ENCODE measurements at places on chromosomes 2 and 18. TPM values are rescaled to one million over a fixed set of nuclear protein-coding genes. Genes with fewer than 3 reads are reported as not detected.

GRCh38 chr18:70659036-70659925 is 370.4 kb downstream of the SOCS6 start:
- no peaks in the 10 kb centered on the region for H3K4me1 ChIP-seq
- peak; percentile 31 for DNase-seq
- no peak overlapping the region for H3K4me3 ChIP-seq
- no peak overlapping the region for H3K27ac ChIP-seq
- no peaks in the 10 kb centered on the region for H3K27me3 ChIP-seq

Gene CCDC68
- 1.8 TPM for total RNA-seq

Gene ATP9B
- total RNA-seq = 19.7 TPM

DNA sequence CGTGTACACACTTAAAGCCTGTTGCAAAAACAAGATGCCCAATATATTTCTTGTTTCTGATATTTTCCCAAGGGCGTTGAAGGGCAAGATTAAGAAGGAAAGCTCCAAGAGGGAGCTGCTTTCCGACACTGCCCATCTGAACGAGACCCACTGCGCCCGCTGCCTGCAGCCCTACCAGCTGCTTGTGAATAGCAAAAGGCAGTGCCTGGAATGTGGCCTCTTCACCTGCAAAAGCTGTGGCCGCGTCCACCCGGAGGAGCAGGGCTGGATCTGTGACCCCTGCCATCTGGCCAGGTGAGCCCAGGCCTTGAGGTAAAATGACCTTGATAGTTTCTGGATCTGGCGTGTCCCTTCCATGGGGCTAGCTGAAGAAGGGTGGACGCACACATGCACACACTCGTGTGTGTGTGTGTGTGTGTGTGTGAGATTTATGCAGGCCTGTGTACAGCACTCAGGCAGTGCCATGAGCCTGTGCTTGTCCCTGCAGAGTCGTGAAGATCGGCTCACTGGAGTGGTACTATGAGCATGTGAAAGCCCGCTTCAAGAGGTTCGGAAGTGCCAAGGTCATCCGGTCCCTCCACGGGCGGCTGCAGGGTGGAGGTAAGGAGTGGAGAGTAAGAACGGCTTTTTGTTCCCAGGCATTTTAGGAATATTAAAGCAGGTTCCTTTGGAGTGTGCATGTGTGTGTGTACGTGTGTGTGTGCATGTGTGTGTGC is 23.6 kb downstream of the MLPH start:
- peaks cover 23% of the 10 kb centered on the region for H3K4me1 ChIP-seq
- H3K36me3 ChIP-seq = no peaks in the 10 kb centered on the region
- DNase-seq = no peak
- H3K27ac ChIP-seq = no peak overlapping the region
- no peak overlapping the region for H3K4me3 ChIP-seq
- no peaks in the 10 kb centered on the region for H3K27me3 ChIP-seq

DNA sequence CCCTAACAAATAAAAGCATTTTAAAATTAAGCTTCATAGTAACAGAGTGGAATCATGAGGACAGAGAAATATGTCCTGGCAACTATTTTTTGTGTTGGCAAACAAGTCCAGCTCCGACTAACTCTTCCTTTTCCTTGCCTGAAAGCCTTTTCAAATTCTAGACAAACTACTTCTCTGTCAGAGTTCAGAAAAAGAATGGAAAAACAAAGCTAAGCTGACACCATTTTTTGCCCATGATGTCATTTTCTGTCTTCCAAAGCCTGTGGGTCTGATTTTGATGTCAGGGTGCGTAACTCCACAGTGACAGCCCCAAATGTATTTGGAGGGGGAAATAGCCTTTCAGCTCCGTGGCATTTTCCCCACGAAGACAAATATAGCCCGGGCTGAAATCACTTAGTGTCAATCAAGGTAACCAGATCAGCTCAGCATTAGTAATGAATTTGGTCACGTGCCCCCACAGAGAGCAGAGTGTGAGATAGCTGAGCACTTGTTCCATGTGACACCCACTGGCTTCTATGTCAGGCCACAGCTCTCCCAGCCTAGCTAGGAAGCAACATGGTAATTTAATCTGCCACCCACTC is 233.0 kb upstream of the SIX2 start:
- no peak overlapping the region for H3K4me3 ChIP-seq
- no peak for DNase-seq
- peaks cover 3% of the 10 kb centered on the region for H3K4me1 ChIP-seq
- H3K27ac ChIP-seq = peak overlapping the region; percentile 27
- H3K27me3 ChIP-seq = no peaks in the 10 kb centered on the region

Gene IMMT
- 290 TPM for total RNA-seq

DNA sequence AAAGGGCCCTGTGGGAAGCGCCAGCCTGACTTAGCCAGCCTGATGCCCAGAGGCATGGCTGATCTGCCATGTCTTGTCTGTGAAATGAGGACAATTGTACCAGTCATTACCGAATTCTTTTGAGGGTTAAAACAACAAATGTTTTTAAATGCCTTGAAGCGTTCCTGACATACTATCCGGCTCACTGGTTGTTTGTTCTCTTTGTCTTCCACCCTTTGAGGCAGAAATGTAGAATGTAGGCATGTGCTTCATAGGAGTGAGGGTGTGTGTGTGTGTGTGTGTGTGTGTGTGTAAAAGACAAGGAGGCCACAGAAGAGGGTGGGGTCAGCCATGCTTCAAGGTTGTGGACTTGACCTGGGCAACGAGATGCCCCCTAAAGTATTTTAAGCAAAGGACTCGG is 35.5 kb downstream of the TGFBRAP1 start:
- DNase-seq = no peak
- no peak overlapping the region for H3K4me3 ChIP-seq
- no peaks in the 10 kb centered on the region for H3K27me3 ChIP-seq
- H3K4me1 ChIP-seq = no peaks in the 10 kb centered on the region
- no peak overlapping the region for H3K27ac ChIP-seq
- peaks cover 94% of the 10 kb centered on the region for H3K36me3 ChIP-seq

Gene PDE1A
- total RNA-seq = 32.2 TPM

Gene GCKR
- total RNA-seq = 0.19 TPM

- DNase-seq = no peak
- H3K36me3 ChIP-seq = no peaks in the 10 kb centered on the region
- no peak overlapping the region for H3K27ac ChIP-seq
- no peaks in the 10 kb centered on the region for H3K4me1 ChIP-seq
- H3K27me3 ChIP-seq = no peaks in the 10 kb centered on the region
- H3K4me3 ChIP-seq = no peak overlapping the region
Measured at GRCh38 chr2:145228506-145228905, 708.6 kb upstream of the ZEB2 start.

Gene DSC2
- 22.5 TPM for total RNA-seq

Gene MARCHF4
- total RNA-seq = not detected

Gene MC2R
- not detected for total RNA-seq

- peaks cover 5% of the 10 kb centered on the region for H3K27me3 ChIP-seq
- no peaks in the 10 kb centered on the region for H3K36me3 ChIP-seq
- no peak for DNase-seq
- H3K4me3 ChIP-seq = no peak overlapping the region
- H3K4me1 ChIP-seq = no peaks in the 10 kb centered on the region
Measured at GRCh38 chr18:75504469-75504868, 77.0 kb upstream of the SMIM21 start.

Gene UXS1
- total RNA-seq = 29.5 TPM

- no peak overlapping the region for H3K27ac ChIP-seq
- no peaks in the 10 kb centered on the region for H3K36me3 ChIP-seq
- no peaks in the 10 kb centered on the region for H3K4me1 ChIP-seq
- H3K4me3 ChIP-seq = no peak overlapping the region
- H3K27me3 ChIP-seq = no peaks in the 10 kb centered on the region
Measured at GRCh38 chr2:140363131-140363530, 1582.9 kb upstream of the NXPH2 start.

DNA sequence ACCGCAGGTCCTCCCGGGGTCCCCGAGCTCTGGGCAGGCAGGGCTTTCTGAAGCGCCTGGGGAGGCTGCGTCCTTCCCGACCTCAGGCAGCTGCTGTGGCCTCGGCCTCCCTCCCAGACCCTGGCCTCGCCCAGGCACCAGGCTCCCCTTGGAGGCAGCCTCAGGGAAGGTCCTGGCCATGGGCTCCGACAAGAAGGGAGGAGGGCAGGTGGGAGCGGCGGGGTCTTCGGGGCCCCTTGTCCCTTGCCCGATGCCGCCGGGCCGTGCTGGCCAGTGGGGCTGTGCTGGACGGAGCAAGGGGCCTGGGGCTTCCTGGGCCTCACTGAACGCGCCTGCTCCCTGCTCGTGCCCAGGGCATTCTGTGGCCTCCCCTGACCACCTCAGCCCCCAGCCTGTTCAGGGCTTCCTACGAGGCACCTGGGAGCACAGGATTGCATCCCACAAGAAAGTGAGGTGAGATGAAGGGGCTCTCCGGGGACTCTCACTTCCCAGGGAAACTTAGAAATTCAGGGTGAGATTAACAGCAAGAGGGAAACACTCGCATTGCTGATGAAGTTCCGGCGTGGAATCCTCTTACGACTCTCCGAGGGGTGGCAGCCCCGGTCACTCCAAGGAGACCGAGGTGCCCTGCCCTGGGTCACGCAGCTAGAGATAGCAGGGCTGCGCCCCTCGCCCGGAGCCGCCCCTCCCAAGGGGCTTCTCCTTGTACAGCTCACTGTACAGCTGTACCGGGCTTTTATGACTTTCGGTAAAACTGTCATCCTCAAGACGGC is 778 bp downstream of the MFSD2B start:
- no peak for DNase-seq
- peaks cover 20% of the 10 kb centered on the region for H3K27me3 ChIP-seq
- H3K36me3 ChIP-seq = no peaks in the 10 kb centered on the region

- no peak within 1 kb of the TSS for H3K27ac ChIP-seq
- H3K4me1 ChIP-seq = no peaks in the 10 kb centered on the region
- no peaks in the 10 kb centered on the region for H3K36me3 ChIP-seq
- DNase-seq = no peak
- no peak within 1 kb of the TSS for H3K4me3 ChIP-seq
Measured at GRCh38 chr2:18589354-18589753, at the start of gene NT5C1B. Gene NT5C1B, minus strand, starts transcription at chr2:18589569. Its CDS starts 101 bp downstream, at chr2:18589468.

Gene ANKRD44
- total RNA-seq = 4.6 TPM

DNA sequence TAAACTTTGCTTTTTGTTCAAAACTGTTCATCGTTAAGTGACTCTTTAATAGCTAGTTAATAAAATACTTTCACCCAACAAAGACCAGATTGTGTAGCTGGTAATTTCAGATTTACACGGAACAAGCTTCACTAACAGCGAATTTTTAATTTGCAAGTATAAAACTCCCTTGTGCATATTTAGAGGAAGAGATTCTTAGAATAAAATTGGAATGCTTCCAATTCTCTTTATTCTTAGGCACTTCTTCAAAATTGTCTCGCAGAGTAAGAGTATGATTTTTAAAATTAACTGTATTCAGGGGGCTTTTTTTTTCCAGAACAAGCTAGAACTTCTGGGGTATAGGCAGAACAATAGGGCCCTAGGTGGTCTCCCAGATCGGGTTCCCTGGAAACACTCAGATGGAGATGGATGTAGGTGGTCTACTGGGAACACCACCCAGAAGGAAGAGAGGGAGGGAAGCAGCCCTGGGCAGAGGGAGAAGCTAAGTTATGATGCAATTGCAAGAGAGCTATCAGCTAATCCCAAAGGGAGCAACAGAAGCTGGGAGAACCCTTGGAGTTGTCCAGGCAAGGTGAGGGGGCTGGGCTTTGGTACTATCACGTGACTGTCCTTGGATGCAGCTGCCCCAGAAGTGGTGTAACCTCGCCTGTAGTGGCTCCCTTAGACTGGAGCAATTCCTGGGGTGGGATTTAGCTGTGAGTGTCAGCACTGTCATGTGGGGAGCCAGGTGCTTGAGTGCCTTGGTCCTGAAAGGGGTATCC is 151.7 kb upstream of the ASB18 start:
- no peak for DNase-seq
- H3K36me3 ChIP-seq = no peaks in the 10 kb centered on the region
- H3K27ac ChIP-seq = no peak overlapping the region
- no peaks in the 10 kb centered on the region for H3K4me1 ChIP-seq
- H3K27me3 ChIP-seq = no peaks in the 10 kb centered on the region

Gene CCDC85A
- 8.5 TPM for total RNA-seq

DNA sequence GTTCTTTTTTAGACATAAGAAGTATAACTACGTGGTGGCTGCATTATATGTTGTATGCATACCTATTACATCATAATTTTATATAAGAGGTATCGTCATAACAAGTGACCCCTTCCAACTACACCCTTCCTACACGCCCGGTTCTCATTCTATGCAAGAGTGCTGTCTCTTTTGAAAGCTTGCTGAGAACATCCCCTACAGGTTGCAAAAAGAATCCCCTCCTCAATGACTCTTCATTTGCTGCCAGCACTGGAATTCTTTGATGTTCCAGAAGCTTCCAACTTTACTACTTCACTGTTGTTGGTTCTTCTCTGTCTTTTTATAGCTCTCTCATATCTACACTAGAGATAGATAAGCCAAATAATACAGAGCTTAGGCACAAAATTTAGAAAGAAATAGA is 66.4 kb downstream of the CDH7 start:
- H3K36me3 ChIP-seq = no peaks in the 10 kb centered on the region
- H3K4me1 ChIP-seq = no peaks in the 10 kb centered on the region
- DNase-seq = no peak
- no peak overlapping the region for H3K4me3 ChIP-seq
- H3K27ac ChIP-seq = no peak overlapping the region
- H3K27me3 ChIP-seq = no peaks in the 10 kb centered on the region

- no peak overlapping the region for H3K4me3 ChIP-seq
- H3K36me3 ChIP-seq = no peaks in the 10 kb centered on the region
- DNase-seq = no peak
- H3K27me3 ChIP-seq = no peaks in the 10 kb centered on the region
- no peak overlapping the region for H3K27ac ChIP-seq
- no peaks in the 10 kb centered on the region for H3K4me1 ChIP-seq
Measured at GRCh38 chr2:15969214-15969613, 28.9 kb downstream of the MYCN start.

Gene AQP12A
- not detected for total RNA-seq

GRCh38 chr18:48026216-48026615 is 95.8 kb upstream of the SMAD2 start:
- H3K4me1 ChIP-seq = peaks cover 28% of the 10 kb centered on the region
- DNase-seq = no peak
- H3K27me3 ChIP-seq = peaks cover 22% of the 10 kb centered on the region
- no peak overlapping the region for H3K27ac ChIP-seq

- no peak overlapping the region for H3K27ac ChIP-seq
- H3K27me3 ChIP-seq = no peaks in the 10 kb centered on the region
- H3K4me1 ChIP-seq = peaks cover 23% of the 10 kb centered on the region
- no peak for DNase-seq
- H3K4me3 ChIP-seq = no peak overlapping the region
Measured at GRCh38 chr2:217527590-217528202, 475.1 kb downstream of the TNS1 start.

- no peak overlapping the region for H3K4me3 ChIP-seq
- H3K27ac ChIP-seq = no peak overlapping the region
- H3K36me3 ChIP-seq = no peaks in the 10 kb centered on the region
- no peaks in the 10 kb centered on the region for H3K27me3 ChIP-seq
- no peak for DNase-seq
- no peaks in the 10 kb centered on the region for H3K4me1 ChIP-seq
Measured at GRCh38 chr2:105691947-105692390, 52.7 kb upstream of the NCK2 start.

DNA sequence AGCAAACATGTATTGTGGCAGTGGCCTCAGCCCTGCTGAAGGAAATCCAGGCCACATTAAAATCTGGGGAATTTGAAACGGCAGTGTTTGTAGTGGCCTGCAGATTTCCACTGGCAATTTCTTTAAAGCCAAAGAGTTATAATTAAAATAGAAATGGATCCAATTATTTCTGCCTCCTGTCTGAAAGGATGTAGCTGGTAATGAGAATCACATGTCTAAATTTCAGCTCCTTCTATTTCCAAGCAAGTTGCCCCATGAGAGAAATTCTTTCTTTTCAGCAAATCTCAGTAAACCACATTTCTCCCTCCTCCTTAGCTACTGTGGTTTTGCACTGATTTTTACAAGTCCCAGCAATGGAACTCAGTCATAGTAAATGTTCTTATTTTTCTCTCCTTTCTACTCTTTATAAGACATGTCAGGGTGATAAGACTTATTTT is 55.4 kb upstream of the ZNF396 start:
- H3K36me3 ChIP-seq = no peaks in the 10 kb centered on the region
- H3K4me3 ChIP-seq = no peak overlapping the region
- DNase-seq = no peak
- H3K27ac ChIP-seq = peak overlapping the region; percentile 21
- peaks cover 10% of the 10 kb centered on the region for H3K4me1 ChIP-seq
- H3K27me3 ChIP-seq = no peaks in the 10 kb centered on the region

Gene STARD6
- not detected for total RNA-seq

Data from heart right ventricle (tissue), 16 donors.